H1 (cell line): ENCODE measurements at places on chromosomes 5 and 9.

DNA sequence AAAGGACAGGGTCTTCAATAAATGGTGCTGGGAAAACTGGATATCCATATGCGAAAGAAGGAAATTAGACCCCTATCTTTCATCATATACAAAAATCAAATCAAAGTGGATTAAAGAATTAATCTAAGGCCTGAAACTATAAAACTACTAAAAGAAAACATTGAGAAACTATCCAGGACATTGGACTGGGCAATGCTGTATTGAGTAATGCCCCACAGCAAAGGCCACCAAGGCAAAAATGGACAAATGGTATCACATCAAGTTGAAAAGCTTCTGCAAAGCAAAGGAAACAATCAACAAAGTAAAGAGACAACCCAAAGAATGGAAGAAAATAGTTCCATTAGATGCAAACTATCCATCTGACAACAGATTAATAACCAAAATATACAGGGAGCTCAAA lies 72.3 kb downstream of the STRBP start:
- DNase-seq: no peak
- no peaks in the 10 kb centered on the region for H3K4me1 ChIP-seq
- no peaks in the 10 kb centered on the region for H3K27me3 ChIP-seq
- H3K4me3 ChIP-seq: no peak overlapping the region

- H3K27ac ChIP-seq: no peak overlapping the region
- DNase-seq: no peak
- H3K4me3 ChIP-seq: no peak overlapping the region
Observed at GRCh38 chr9:37626708-37627292, 24.0 kb upstream of the FRMPD1 start.

DNA sequence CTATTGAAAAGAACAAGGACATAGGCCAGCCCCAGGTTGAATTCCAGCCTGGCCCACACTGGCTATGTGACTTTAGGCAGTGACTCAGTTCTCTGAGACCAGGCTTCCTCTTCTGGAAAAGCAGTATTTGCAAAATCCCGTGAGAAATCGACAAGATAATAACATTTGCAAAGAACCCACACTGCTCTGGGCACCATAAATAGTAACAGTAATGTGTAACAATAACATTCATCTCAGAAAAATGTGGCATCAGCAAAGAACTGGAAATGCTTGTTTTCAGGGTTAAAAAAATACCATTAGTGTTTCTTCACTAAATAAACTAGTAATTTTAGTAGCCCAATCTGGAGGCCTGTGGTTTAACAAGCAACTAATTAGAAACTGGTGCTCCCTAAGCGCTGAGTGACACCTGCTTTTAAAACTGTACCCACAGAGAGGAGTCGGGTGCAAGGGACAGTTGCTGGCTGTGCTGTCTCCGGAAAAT lies 148.4 kb downstream of the TTLL11 start:
- no peak overlapping the region for H3K4me3 ChIP-seq
- no peaks in the 10 kb centered on the region for H3K36me3 ChIP-seq
- no peak for DNase-seq
- H3K4me1 ChIP-seq: peaks cover 3% of the 10 kb centered on the region
- H3K27ac ChIP-seq: no peak overlapping the region
- H3K27me3 ChIP-seq: no peaks in the 10 kb centered on the region

DNA sequence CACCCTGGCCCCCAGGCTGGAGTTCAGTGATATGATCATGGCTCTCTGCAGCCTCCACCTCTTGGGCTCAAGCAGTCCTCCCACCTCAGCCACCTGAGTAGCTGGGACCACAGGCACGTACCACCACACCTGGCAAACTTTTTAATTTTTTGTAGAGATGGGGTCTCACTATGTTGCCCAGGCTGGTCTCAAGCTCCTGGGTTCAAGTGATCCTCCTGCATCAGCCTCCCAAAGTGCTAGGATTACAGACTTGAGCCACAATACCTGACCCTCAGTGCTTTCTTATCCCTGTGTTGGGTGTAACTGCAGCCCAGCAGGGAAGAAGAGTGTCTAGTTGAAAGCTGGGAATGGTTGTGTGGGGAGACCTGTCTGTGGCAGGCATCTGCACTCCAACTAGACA lies 10.9 kb downstream of the PTPA start:
- peaks cover 18% of the 10 kb centered on the region; the same call in 1 of the 2 replicates for H3K36me3 ChIP-seq
- H3K27ac ChIP-seq: no peak overlapping the region
- no peak overlapping the region for H3K4me3 ChIP-seq
- H3K27me3 ChIP-seq: no peaks in the 10 kb centered on the region

- no peaks in the 10 kb centered on the region for H3K27me3 ChIP-seq
- H3K36me3 ChIP-seq: no peaks in the 10 kb centered on the region
- no peaks in the 10 kb centered on the region for H3K4me1 ChIP-seq
Observed at GRCh38 chr5:174094857-174095606, 49.5 kb downstream of the NSG2 start.

- H3K27me3 ChIP-seq: peaks cover 65% of the 10 kb centered on the region
- H3K36me3 ChIP-seq: no peaks in the 10 kb centered on the region
- peaks cover 5% of the 10 kb centered on the region for H3K4me1 ChIP-seq
- DNase-seq: no peak
- peak within 1 kb of the TSS; percentile 37 for H3K4me3 ChIP-seq
- H3K27ac ChIP-seq: no peak within 1 kb of the TSS
Observed at GRCh38 chr5:150189728-150190502, at the start of gene SLC6A7. Gene SLC6A7 (plus strand): TSS chr5:150190062. CDS start chr5:150190328, 266 bp downstream.

- H3K4me1 ChIP-seq: no peaks in the 10 kb centered on the region
- no peaks in the 10 kb centered on the region for H3K36me3 ChIP-seq
- no peak for DNase-seq
- no peak overlapping the region for H3K27ac ChIP-seq
- no peak overlapping the region for H3K4me3 ChIP-seq
Observed at GRCh38 chr5:75465480-75465879, 45.9 kb downstream of the CERT1 start.

DNA sequence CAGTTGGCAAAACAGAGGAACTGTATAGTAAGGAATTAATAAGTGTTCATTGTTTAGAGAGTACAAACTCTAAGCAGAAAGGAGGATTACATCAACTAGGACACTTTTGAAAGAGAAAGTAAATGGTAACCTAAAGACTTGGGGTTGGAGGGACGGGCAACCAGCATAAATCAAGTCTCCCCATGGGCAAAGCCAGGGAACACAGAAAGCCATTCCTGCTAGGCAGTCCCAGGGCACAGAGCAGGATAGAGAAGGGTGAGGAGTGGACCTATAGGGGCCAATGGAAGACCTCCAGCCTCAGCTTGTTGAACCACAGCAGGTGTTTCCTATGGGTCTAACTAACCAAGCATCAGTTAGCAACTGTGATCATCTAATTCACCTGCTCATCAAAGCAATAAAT lies 9.2 kb upstream of the ERAP1 start:
- H3K36me3 ChIP-seq: no peaks in the 10 kb centered on the region
- DNase-seq: no peak
- peaks cover 2% of the 10 kb centered on the region for H3K4me1 ChIP-seq
- H3K4me3 ChIP-seq: no peak overlapping the region
- no peaks in the 10 kb centered on the region for H3K27me3 ChIP-seq
